ENCODE measurements at places on chromosomes 11 and 22.

DNA sequence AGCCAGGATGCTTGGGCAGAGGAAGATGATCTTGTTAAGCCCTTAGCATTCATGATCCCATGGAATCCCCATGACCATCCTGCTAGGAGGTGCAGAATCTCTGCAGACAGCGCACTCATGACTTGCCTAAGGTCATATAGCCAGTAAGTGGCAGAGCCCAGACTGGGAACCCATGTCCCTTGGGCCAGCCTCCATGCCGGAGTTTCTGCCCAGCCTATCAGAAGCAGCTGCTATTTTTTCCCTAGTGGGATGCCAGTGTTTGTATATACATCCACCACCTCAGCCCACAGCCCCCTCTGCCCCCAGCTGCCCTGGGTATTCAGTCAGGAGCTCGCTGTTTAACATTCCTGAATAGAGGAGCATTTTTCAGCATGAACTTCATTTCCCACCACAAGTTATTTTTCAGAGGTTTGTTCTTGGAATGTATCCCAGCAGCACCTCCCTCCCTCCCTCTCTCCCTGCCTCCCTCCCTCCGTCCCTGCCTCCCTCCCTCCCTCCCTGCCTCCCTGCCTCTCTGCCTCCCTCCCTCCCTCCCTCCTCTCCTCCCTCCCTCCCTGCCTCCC lies 34.4 kb upstream of the SUSD2 start:
- DNase-seq, result no peak

- no peak for DNase-seq
Observed at GRCh38 chr22:27372969-27373670, 428.4 kb downstream of the MN1 start.

- DNase-seq, result no peak
Observed at GRCh38 chr11:106077609-106078455, at the start of gene AASDHPPT. TSS of gene AASDHPPT (plus strand) at chr11:106077662. CDS start at chr11:106077711, 49 bp downstream.

DNA sequence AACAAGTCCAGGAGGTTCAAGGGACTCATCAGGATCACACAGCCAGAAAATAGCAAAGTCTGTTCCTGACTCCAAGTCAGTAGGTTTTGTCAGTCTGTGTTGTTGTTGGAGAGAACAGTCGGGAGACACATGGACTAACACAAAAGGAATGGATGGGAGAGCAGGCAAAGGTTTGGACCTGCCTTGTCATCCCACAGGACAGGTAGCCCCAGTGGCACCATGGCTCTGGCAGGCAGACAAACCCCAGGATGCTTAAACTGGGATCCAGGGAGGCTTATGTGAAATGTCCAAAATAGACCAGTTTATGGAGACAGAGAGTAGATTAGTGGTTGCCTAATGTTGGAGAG lies 201.6 kb upstream of the NAV2 start:
- no peak for DNase-seq

DNA sequence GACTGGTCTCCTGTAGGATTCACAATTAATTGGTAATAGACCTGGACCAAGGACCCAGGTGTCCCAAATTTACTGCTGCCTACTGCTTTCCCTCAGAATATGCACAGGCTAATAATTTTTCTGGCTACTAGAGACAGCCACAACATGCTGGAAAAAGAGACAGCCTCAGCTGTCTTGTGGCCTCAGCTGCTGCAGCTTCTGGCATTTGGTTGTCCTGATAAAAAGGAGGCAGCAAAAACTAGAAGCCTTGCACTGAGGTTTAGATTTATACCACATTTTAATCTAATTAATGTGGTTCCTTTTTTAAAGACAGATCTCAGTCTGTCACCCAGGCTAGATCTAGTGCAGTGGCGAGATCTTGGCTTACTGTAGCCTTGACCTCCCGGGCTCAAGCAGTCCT lies 89.8 kb downstream of the BTBD10 start:
- DNase-seq, result no peak

DNA sequence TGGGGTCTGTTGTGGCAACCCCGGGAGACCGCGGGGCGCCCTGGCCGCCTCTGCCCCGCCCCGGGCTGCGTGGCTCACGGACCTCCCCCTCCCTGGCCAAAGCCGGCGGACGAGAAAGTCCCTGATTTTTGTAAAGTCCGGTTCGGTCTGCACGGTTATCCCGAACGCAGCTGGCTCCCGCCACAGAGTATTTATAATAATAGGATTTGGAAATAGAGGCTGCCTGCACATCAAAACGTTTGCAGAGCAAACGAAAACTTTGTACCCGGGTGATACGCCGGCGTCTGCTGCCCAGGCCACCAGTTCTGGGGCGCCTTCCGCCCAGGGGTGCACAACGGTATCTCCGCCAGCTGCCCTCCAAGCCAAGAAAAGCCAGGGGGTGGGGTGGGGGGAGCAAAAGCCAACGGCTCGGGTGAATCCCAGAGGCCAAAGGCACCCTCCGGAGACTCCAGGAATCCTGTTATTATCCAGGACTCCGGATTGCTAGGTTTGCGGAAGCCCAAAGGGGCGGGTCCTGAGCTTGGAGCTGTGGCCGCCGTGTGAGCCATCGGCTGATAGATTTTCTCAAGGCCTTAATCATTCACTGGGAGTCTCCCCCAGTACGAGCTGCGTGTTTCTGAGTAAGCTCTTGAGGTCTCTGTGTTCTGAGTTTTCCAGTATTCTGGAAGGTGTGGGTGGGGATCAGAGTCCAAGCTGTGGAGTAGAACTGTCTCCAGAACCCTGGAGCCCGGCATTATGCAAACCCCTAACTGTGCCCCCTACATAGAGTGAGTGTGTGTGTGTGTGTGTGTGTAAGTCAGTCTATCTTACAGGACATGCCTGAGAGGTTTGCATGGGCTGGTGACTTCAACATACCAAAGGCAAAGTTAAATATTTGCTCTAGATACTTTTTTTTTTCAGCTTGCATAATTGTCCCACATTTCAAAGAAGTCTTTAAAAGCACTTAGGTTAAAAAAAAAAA lies 673 bp upstream of the SHANK2 start:
- no peak for DNase-seq

GRCh38 chr11:105230586-105230985 lies 91.0 kb upstream of the CARD18 start:
- no peak for DNase-seq

- DNase-seq, result no peak
Observed at GRCh38 chr22:40027191-40028097, 32.7 kb downstream of the FAM83F start.

DNA sequence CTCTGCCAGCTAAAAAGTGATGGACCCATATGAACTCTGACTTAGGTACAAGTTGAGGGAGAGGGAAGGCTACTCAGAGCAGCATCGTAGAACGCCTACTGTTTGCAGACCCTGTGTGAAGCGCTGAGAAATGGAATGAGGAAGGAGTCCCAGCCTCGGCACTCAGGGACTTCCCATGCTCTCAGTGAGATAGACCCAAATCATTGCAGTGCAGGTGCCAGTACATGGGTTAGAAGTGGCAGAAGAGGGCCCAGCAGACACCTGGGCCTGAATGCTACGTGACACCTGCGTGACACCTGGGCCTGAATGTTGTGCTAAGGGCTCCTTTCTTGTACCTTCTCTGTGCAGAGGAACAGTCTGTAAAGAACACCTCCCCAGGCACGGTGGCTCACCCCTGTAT lies 2.6 kb upstream of the PDGFB start:
- DNase-seq, result no peak

DNA sequence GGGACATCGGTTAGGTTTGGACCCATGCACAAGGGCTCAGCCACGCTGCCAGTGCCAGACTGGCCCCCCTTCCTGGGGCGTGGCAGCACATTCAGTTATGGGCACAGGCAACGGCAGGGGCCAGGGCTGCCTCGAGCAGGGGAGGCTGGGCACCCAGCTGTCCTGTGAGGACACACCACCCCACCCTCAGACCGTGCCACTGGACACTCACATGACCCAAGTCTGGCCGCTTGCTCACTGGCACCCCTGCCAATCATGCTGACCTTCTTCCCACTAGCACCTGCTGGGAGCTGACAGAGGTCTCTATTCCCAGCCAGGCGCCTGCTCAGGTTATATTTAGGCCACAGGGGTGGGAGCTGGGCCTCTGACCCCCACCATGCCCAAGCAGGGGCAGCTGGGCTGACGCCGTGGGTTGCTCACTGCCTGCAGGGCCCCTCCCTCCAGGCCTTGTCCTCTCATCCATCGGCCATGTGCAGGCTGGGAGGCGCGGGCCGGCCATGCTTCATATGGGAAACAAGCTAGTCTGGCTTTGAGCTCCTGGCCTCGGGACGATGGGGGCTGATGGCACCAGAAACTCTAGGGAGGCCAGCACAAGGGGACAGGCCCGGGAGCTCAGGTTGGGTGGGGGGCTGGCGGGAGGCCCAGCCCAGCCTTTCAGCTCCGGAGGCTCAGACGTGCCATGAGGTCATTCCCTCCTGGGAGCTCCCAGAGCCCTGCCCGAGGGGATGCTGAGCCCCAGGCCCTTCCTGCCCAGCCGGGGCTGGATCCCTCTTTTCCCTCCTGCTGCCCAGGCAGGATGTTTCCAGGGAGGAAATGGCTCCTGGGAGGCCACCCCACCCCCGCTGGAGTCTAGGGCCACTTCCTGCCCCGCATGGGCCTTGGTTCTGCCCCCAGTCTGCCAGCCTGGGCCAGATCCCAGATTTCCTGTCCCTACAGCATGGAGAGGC lies 15.2 kb upstream of the TBX1 start:
- no peak for DNase-seq
